ENCODE measurements at places on chromosomes 11 and 22. TPM values are rescaled to one million over a fixed set of nuclear protein-coding genes. Genes with fewer than 3 reads are reported as not detected.

The UBTFL1 gene
- not detected for total RNA-seq

GRCh38 chr22:27139935-27140511 is 482.6 kb downstream of the MIAT start:
- peak overlapping the region; percentile 38 for H3K27ac ChIP-seq
- H3K36me3 ChIP-seq = no peaks in the 10 kb centered on the region
- peaks cover 17% of the 10 kb centered on the region for H3K4me1 ChIP-seq
- peak; percentile 68 for DNase-seq

The OR4D5 gene
- total RNA-seq = not detected

- H3K4me1 ChIP-seq = no peaks in the 10 kb centered on the region
- H3K36me3 ChIP-seq = no peaks in the 10 kb centered on the region
- no peak for DNase-seq
- H3K27me3 ChIP-seq = peaks cover 2% of the 10 kb centered on the region
- H3K4me3 ChIP-seq = no peak overlapping the region
Measured at GRCh38 chr22:22721681-22722354, 77.4 kb downstream of the GGTLC2 start.

DNA sequence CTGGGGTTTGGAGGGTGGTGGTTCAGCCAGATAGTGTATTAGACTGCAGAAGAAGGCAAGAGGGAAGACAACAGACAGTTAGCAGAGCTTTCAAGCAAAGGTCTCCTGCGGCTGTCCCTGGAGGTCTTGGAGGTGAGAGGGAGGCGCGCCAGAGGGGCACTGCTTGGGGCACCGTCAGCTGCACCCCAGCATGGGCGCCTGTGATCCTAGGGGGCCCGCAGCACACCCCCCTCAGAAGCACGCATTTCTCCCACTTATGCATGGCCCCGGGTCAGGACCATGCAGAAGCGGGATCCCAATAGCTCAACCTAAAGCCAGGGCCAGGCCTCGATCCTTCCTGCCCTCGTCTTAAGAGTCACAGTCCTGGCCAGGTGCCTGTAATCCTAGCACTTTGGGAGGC is 26.5 kb downstream of the FGF4 start:
- no peaks in the 10 kb centered on the region for H3K27me3 ChIP-seq
- no peak overlapping the region for H3K27ac ChIP-seq
- H3K36me3 ChIP-seq = no peaks in the 10 kb centered on the region
- no peak for DNase-seq
- peaks cover 5% of the 10 kb centered on the region for H3K4me1 ChIP-seq

The MS4A4A gene
- total RNA-seq = not detected

GRCh38 chr22:22935056-22935545 is 47.5 kb downstream of the IGLL5 start:
- H3K27me3 ChIP-seq = peaks cover 3% of the 10 kb centered on the region
- no peaks in the 10 kb centered on the region for H3K36me3 ChIP-seq
- no peak overlapping the region for H3K4me3 ChIP-seq
- H3K4me1 ChIP-seq = no peaks in the 10 kb centered on the region
- no peak overlapping the region for H3K27ac ChIP-seq
- DNase-seq = no peak

DNA sequence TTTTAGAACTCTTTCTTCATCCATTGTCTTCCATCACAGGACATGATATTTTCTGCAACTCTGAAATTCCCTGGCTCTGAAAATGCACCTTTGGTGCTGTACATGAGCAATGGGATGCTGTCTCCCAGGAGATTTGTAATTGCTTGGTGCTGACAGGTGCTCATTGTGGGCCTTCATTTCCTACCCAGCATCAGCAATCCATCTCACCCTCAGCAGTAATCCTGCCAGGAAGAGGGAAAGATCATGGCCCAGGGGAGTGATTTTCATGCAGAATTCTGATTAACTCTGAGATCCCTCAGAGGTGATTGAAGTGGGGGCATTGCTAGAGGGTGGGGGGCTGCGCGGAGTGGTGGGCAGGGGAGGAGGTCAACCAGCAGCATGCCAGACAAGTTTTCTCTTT is 651.7 kb downstream of the NELL1 start:
- no peaks in the 10 kb centered on the region for H3K27me3 ChIP-seq
- no peak overlapping the region for H3K27ac ChIP-seq
- H3K4me1 ChIP-seq = no peaks in the 10 kb centered on the region
- no peak overlapping the region for H3K4me3 ChIP-seq
- H3K36me3 ChIP-seq = no peaks in the 10 kb centered on the region

The SERPING1 gene
- not detected for total RNA-seq

GRCh38 chr11:111602865-111603610 is 789 bp downstream of the SIK2 start:
- H3K27me3 ChIP-seq = no peaks in the 10 kb centered on the region
- peak overlapping the region; percentile 92 for H3K27ac ChIP-seq
- H3K4me3 ChIP-seq = peak overlapping the region; percentile 67
- no peaks in the 10 kb centered on the region for H3K36me3 ChIP-seq

GRCh38 chr11:82899186-82899820 is 927 bp downstream of the PRCP start:
- H3K27me3 ChIP-seq = no peaks in the 10 kb centered on the region
- peak overlapping the region; percentile 34 for H3K4me3 ChIP-seq
- H3K36me3 ChIP-seq = no peaks in the 10 kb centered on the region
- no peak overlapping the region for H3K27ac ChIP-seq

GRCh38 chr11:38680746-38681145 is 2082.7 kb upstream of the RAG2 start:
- no peak for DNase-seq
- no peak overlapping the region for H3K4me3 ChIP-seq
- no peaks in the 10 kb centered on the region for H3K36me3 ChIP-seq
- H3K27ac ChIP-seq = no peak overlapping the region
- H3K27me3 ChIP-seq = no peaks in the 10 kb centered on the region
- no peaks in the 10 kb centered on the region for H3K4me1 ChIP-seq

The KCNA4 gene
- not detected for total RNA-seq

GRCh38 chr11:33940538-33940815 is 48.6 kb upstream of the LMO2 start:
- H3K36me3 ChIP-seq = no peaks in the 10 kb centered on the region

DNA sequence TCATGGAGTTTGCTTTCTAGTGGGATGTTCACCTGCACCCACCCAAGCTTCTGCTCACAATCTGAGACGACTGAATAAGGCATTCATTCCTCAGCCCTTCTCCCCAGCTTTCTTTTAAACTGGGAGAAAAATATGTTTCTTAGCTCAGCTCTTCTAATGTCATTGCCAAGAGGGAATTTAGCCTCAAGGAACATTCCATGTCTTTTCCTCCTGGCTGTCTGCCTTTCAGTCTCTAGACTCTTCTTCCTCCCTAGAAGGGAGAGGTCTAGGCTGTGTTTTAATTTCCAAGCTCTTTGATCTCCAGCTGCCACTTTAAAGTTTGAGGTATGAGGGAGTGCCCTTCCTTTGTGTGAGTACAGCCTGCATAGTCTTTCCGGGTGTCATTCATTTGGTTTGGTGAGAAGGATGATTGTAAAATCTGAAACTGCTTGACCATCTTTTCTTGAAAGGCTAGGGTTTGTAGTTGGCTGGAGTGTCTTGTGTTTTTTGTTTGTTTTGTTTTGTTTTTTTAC is 11.7 kb upstream of the HTATIP2 start:
- H3K27me3 ChIP-seq = peaks cover 21% of the 10 kb centered on the region
- H3K36me3 ChIP-seq = no peaks in the 10 kb centered on the region
- peaks cover 3% of the 10 kb centered on the region for H3K4me1 ChIP-seq
- no peak overlapping the region for H3K4me3 ChIP-seq
- DNase-seq = no peak
- no peak overlapping the region for H3K27ac ChIP-seq

The KCNE3 gene
- 1.3 TPM for total RNA-seq

GRCh38 chr11:1742371-1742770 is 8.0 kb downstream of the IFITM10 start:
- H3K4me1 ChIP-seq = no peaks in the 10 kb centered on the region
- H3K27ac ChIP-seq = no peak overlapping the region
- no peak overlapping the region for H3K4me3 ChIP-seq
- no peaks in the 10 kb centered on the region for H3K27me3 ChIP-seq

- H3K27me3 ChIP-seq = no peaks in the 10 kb centered on the region
- H3K27ac ChIP-seq = peak overlapping the region; percentile 35
- H3K36me3 ChIP-seq = no peaks in the 10 kb centered on the region
- H3K4me1 ChIP-seq = peaks cover 10% of the 10 kb centered on the region
Measured at GRCh38 chr22:35921777-35922176, 106.8 kb downstream of the RBFOX2 start.

DNA sequence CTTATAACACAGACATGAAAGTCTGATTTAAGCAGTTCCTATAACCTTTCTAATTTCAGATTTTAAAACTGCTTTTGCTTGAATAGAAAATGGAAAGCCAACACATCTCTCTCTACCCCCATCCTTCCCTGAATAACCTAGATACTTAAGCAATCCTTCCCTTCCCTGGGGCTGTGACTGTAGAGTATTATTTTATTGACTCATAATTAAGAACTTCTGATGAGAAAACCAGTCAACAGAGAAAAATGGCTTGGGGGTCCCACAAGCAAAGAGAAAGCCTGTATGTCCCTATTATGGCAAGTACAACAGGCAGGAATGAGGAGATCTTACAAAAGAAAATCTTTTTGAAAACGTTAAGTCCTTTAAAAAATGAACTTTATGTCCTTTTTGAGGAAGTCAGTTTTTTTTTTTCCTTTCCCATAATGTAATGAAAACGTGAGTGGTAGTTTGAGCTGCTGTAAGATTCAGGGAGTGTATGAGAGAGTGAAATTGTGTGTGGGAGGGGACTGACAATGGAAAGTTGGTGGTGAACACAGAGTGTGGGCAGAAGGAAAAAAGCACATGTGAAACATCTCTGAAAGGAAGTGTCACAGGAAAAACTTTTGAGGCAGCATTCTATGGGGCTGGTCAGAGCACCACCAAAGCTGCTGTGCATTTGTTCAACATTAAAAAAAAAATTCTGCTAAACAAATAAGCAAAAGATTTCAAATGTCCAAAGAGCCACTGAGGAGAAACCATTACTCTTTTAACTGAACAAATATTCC is 154.6 kb downstream of the MAML2 start:
- H3K4me1 ChIP-seq = peaks cover 19% of the 10 kb centered on the region
- H3K27me3 ChIP-seq = no peaks in the 10 kb centered on the region
- peak overlapping the region; percentile 26 for H3K27ac ChIP-seq
- H3K36me3 ChIP-seq = no peaks in the 10 kb centered on the region

- no peaks in the 10 kb centered on the region for H3K4me1 ChIP-seq
- peaks cover 2% of the 10 kb centered on the region for H3K27me3 ChIP-seq
- H3K36me3 ChIP-seq = no peaks in the 10 kb centered on the region
Measured at GRCh38 chr11:112396076-112396475, 135.4 kb upstream of the PLET1 start.

DNA sequence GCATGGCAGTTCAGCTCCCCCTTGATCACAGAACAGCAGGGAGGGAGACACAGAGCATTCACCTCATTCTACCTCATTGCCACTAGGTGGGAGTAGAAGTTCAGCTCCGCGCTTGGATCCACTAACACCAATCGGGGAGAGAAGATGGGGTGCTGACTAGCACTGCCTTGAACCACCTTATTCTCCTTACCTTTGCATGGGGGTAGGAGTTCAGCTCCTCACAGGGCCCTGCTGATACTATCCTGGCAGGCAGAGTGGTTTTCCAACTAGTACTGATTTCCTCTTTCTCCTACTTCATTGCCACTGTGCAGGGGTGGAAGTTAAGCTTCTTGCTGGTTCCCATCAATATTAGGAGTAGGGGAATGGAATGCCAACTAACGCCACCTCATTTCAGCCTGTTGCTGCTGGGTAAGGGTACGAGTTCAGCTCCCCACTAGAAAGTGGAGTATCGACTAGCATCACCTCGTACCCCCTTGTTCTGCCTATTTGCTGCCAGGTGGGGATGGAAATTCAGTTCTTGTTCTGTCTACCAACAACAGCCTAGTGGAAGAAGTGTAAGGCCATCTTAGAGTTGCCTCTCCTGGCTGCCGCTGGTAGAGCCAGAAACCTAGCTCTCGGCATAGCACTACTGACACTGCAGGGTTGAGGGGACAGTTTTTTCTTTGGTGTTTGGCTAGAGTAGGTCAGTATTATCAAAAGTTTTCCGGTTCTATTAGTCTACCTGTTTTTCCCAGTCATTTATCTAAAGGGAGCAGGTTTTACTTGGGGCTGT is 550.9 kb upstream of the CCDC90B start:
- no peaks in the 10 kb centered on the region for H3K36me3 ChIP-seq
- no peak overlapping the region for H3K4me3 ChIP-seq
- H3K27ac ChIP-seq = no peak overlapping the region

- no peaks in the 10 kb centered on the region for H3K36me3 ChIP-seq
- peak overlapping the region; percentile 1 for H3K27ac ChIP-seq
- peaks cover 12% of the 10 kb centered on the region for H3K4me1 ChIP-seq
- no peaks in the 10 kb centered on the region for H3K27me3 ChIP-seq
Measured at GRCh38 chr11:87038235-87038977, 672 bp downstream of the TMEM135 start.

DNA sequence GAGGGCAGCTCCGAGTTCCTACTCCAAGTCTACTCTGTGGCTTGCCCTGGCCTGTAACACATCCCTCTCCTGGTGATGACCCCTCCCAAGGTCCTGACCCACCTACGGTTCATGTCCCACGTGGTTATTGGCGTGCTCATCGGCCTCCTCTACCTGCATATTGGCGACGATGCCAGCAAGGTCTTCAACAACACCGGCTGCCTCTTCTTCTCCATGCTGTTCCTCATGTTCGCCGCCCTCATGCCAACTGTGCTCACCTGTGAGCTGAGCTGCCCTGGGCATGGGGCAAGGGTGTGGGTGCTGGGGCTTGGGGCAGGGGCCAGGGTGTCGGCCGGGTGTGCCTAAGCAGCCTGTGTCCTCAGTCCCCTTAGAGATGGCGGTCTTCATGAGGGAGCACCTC is 9.6 kb downstream of the ABCG4 start:
- no peak for DNase-seq
- H3K4me1 ChIP-seq = no peaks in the 10 kb centered on the region
- H3K27me3 ChIP-seq = peaks cover 1% of the 10 kb centered on the region
- H3K4me3 ChIP-seq = no peak overlapping the region
- no peaks in the 10 kb centered on the region for H3K36me3 ChIP-seq
- no peak overlapping the region for H3K27ac ChIP-seq

The DDT gene
- 89.5 TPM for total RNA-seq

The ARHGAP42 gene
- total RNA-seq = 2.4 TPM

DNA sequence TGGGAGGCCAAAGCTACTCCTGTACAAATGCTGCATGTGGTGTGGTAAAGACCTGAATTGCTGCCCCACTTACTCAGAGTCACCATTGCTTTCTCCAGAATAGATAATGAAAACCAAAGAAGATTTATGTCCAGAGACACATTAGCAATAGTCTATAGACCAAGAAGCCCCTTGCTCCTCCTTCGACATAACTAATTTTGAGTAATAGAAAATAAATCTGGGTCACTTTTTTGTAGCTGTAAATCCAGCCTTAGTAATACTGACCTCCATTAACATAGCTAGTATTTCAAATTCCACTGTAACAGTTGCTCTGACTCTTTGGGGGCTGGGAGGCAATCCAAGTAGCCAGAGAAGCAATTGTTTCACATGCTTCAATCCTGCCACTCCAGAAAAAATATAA is 145.9 kb downstream of the MAML2 start:
- H3K27ac ChIP-seq = no peak overlapping the region
- H3K27me3 ChIP-seq = no peaks in the 10 kb centered on the region
- no peak for DNase-seq
- no peak overlapping the region for H3K4me3 ChIP-seq
- H3K4me1 ChIP-seq = peaks cover 6% of the 10 kb centered on the region
- H3K36me3 ChIP-seq = no peaks in the 10 kb centered on the region

The KCNJ11 gene
- not detected for total RNA-seq

The HTR3A gene
- total RNA-seq = not detected

GRCh38 chr11:22703040-22703439 is 36.6 kb downstream of the GAS2 start:
- H3K27me3 ChIP-seq = no peaks in the 10 kb centered on the region
- H3K4me1 ChIP-seq = peaks cover 20% of the 10 kb centered on the region
- DNase-seq = peak; percentile 93
- no peaks in the 10 kb centered on the region for H3K36me3 ChIP-seq
- H3K27ac ChIP-seq = peak overlapping the region; percentile 68
- no peak overlapping the region for H3K4me3 ChIP-seq
